Adrenal gland (tissue), 19 donors: ENCODE measurements at places on chromosomes 2 and 18. TPM values are rescaled to one million over a fixed set of nuclear protein-coding genes. Genes with fewer than 3 reads are reported as not detected.

Gene MTLN
- 60.4 TPM for total RNA-seq

Gene NTSR2
- total RNA-seq = 1.0 TPM

Gene KCNG2
- 0.34 TPM for total RNA-seq

Gene ERBB4
- total RNA-seq = 0.06 TPM

Gene CAMKMT
- total RNA-seq = 2.6 TPM

Gene IL36RN
- not detected for total RNA-seq

Gene BOLL
- total RNA-seq = not detected

Gene SPATA3
- total RNA-seq = not detected

Gene CFAP65
- 0.04 TPM for total RNA-seq

Gene FMNL2
- total RNA-seq = 51.6 TPM

Gene BUB1
- total RNA-seq = 1.5 TPM

Gene CRYBA2
- total RNA-seq = 0.39 TPM

DNA sequence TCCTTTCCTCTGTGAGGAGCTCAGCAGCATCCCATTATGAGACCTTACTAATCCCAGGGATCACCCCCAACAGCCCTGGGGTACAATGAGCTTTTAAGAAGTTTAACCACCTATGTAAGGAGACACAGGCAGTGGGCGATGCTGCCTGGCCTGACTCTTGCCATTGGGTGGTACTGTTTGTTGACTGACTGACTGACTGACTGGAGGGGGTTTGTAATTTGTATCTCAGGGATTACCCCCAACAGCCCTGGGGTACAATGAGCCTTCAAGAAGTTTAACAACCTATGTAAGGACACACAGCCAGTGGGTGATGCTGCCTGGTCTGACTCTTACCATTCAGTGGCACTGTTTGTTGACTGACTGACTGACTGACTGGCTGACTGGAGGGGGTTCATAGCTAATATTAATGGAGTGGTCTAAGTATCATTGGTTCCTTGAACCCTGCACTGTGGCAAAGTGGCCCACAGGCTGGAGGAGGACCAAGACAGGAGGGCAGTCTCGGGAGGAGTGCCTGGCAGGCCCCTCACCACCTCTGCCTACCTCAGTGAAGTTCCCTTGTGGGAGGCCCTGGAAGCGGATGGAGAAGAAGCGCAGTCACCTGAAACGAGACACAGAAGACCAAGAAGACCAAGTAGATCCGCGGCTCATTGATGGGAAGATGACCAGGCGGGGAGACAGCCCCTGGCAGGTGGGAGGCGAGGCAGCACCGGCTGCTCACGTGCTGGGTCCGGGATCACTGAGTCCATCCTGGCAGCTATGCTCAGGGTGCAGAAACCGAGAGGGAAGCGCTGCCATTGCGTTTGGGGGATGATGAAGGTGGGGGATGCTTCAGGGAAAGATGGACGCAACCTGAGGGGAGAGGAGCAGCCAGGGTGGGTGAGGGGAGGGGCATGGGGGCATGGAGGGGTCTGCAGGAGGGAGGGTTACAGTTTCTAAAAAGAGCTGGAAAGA lies 7.6 kb downstream of the PROC start:
- no peaks in the 10 kb centered on the region for H3K36me3 ChIP-seq
- H3K4me1 ChIP-seq = peaks cover 16% of the 10 kb centered on the region
- no peak overlapping the region for H3K4me3 ChIP-seq
- H3K27ac ChIP-seq = no peak overlapping the region

GRCh38 chr2:224220586-224221255 lies 181.2 kb downstream of the FAM124B start:
- no peaks in the 10 kb centered on the region for H3K4me1 ChIP-seq
- no peak for DNase-seq

DNA sequence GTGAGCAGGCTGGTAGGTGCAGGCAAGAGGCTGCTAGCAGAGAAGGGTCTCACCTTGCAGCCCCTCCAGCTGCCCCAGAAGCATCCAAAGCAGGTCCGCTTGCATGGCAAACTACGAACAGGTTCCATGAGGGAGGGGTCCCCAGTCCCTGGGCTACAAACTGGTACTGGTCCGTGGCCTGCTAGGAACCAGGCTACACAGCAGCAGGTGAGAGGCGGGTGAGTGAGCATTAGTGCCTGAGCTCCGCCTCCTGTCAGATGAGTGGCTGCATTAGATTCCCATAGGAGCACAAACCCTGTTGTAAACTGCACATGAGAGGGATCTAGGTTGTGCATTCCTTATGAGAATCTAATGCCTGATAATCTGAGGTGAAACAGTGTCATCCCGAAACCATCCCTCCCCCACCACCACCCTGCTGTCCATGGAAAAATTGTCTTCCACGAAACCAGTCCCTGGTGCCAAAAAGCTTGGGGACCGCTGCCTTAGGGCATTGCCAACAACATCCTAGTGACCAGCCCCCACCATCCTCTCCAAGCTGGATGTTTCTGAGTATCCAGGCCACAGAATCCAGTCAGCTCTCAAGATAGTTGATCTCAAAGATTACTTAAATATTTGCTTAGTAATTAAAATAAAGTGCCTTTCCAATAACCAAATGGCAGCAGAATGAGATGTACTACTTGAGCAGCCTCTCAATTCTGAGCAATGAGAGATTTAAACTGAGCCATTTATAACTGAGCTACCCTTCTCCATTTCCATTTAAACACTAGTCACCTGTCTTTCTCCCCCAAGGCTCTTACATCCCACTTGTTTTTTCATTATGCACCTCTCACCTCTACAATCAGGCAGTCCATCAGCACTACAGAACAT lies 32.4 kb downstream of the LRP2 start:
- H3K27me3 ChIP-seq = no peaks in the 10 kb centered on the region
- H3K4me3 ChIP-seq = no peak overlapping the region
- DNase-seq = no peak
- no peaks in the 10 kb centered on the region for H3K4me1 ChIP-seq
- H3K36me3 ChIP-seq = no peaks in the 10 kb centered on the region
- no peak overlapping the region for H3K27ac ChIP-seq

DNA sequence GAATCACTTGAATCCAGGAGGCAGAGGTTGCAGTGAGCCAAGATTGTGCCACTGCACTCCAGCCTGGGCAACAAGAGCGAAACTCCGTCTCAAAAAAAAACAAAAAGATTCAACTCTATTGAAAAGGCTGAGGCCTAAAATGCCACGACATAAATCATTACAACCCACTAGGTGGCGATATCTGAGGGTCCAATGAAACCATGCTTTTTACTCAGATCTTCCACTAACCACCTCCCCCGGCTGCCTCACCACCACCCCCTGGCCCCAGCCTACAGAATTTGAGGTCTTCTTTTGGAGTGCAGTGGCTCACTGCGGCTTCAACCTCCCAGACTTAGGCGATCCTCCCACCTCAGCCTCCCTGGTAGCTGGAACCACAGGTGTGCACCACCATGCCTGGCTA lies 57.5 kb downstream of the AP1S3 start:
- H3K4me3 ChIP-seq = no peak overlapping the region
- no peak for DNase-seq
- no peaks in the 10 kb centered on the region for H3K27me3 ChIP-seq
- no peaks in the 10 kb centered on the region for H3K36me3 ChIP-seq

- DNase-seq = no peak
- H3K27ac ChIP-seq = no peak overlapping the region
- H3K36me3 ChIP-seq = no peaks in the 10 kb centered on the region
- no peaks in the 10 kb centered on the region for H3K27me3 ChIP-seq
- peaks cover 10% of the 10 kb centered on the region for H3K4me1 ChIP-seq
Measured at GRCh38 chr18:9838144-9838877, 47.5 kb upstream of the TXNDC2 start.

GRCh38 chr2:226631187-226631586 lies 168.4 kb downstream of the IRS1 start:
- H3K4me3 ChIP-seq = no peak overlapping the region
- H3K4me1 ChIP-seq = peaks cover 14% of the 10 kb centered on the region
- no peaks in the 10 kb centered on the region for H3K27me3 ChIP-seq
- no peak for DNase-seq

GRCh38 chr18:59189008-59189407 lies 30.9 kb upstream of the GRP start:
- no peaks in the 10 kb centered on the region for H3K4me1 ChIP-seq
- no peak overlapping the region for H3K27ac ChIP-seq
- DNase-seq = no peak
- H3K4me3 ChIP-seq = no peak overlapping the region
- no peaks in the 10 kb centered on the region for H3K27me3 ChIP-seq

GRCh38 chr2:210112871-210113270 lies 58.3 kb downstream of the KANSL1L start:
- no peak for DNase-seq
- no peaks in the 10 kb centered on the region for H3K4me1 ChIP-seq
- H3K27me3 ChIP-seq = no peaks in the 10 kb centered on the region
- H3K27ac ChIP-seq = no peak overlapping the region

DNA sequence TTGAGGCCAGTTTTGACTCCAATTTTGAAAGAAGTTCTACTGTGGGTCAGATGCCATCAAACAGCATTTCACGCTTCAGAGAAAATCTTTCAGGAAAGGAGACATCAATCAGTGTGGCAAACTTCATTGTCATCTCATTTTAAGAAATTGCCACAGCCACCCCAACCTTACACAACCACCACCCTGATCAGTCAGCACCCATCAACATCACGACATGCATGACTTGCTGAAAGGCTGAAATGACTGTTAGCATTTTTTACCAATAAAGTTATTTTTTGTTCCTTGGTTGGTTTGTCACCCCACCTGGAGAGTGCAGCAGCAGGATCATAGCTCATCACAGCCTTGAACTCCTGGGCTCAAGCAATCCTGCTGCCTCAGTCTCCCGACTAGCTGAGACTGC lies 10.4 kb downstream of the DNAJC10 start:
- H3K27ac ChIP-seq = no peak overlapping the region
- H3K4me1 ChIP-seq = no peaks in the 10 kb centered on the region
- H3K4me3 ChIP-seq = no peak overlapping the region
- no peaks in the 10 kb centered on the region for H3K27me3 ChIP-seq

- no peaks in the 10 kb centered on the region for H3K27me3 ChIP-seq
- DNase-seq = no peak
- H3K4me1 ChIP-seq = peaks cover 10% of the 10 kb centered on the region
Measured at GRCh38 chr2:149732730-149733290, 145.2 kb upstream of the MMADHC start.

GRCh38 chr2:74587664-74588277 lies 33.3 kb downstream of the DOK1 start:
- no peaks in the 10 kb centered on the region for H3K36me3 ChIP-seq
- no peaks in the 10 kb centered on the region for H3K27me3 ChIP-seq
- H3K4me3 ChIP-seq = no peak overlapping the region

DNA sequence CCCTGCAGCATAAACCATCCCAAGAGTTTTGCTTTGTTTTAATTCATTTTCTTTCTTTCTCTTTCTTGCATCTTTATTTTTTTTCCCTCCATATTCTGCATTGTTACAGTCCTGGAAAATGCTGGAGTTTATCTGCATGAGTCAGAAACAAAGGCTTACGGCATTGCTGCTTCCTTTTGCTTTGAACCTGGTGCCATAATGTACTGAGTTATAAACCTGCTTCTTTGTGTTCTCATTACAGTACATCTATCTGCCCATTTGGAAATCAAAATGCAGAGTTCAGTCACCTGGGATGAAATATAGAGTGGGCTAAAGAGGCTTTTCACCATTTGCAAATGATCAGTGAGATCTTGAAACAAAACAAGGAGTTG lies 1009.2 kb upstream of the FANCL start:
- DNase-seq = no peak
- H3K36me3 ChIP-seq = no peaks in the 10 kb centered on the region
- H3K4me1 ChIP-seq = no peaks in the 10 kb centered on the region
- no peaks in the 10 kb centered on the region for H3K27me3 ChIP-seq
- H3K4me3 ChIP-seq = no peak overlapping the region

GRCh38 chr2:162245781-162246180 lies 2.5 kb upstream of the FAP start:
- no peak overlapping the region for H3K4me3 ChIP-seq
- H3K27me3 ChIP-seq = no peaks in the 10 kb centered on the region
- DNase-seq = no peak
- no peak overlapping the region for H3K27ac ChIP-seq

GRCh38 chr2:215320679-215321078 lies 8.8 kb downstream of the ATIC start:
- H3K36me3 ChIP-seq = no peaks in the 10 kb centered on the region
- no peak overlapping the region for H3K4me3 ChIP-seq
- no peaks in the 10 kb centered on the region for H3K4me1 ChIP-seq
- no peak overlapping the region for H3K27ac ChIP-seq

- no peak overlapping the region for H3K4me3 ChIP-seq
- H3K4me1 ChIP-seq = no peaks in the 10 kb centered on the region
- no peak overlapping the region for H3K27ac ChIP-seq
- no peaks in the 10 kb centered on the region for H3K27me3 ChIP-seq
- no peak for DNase-seq
Measured at GRCh38 chr2:1509271-1510065, 96.2 kb downstream of the TPO start.

- no peak overlapping the region for H3K4me3 ChIP-seq
- H3K27me3 ChIP-seq = no peaks in the 10 kb centered on the region
- DNase-seq = peak; percentile 55
- H3K4me1 ChIP-seq = peaks cover 15% of the 10 kb centered on the region
- H3K27ac ChIP-seq = peak overlapping the region; percentile 87
- no peaks in the 10 kb centered on the region for H3K36me3 ChIP-seq
Measured at GRCh38 chr2:85706599-85707296, 12.6 kb downstream of the GNLY start.

DNA sequence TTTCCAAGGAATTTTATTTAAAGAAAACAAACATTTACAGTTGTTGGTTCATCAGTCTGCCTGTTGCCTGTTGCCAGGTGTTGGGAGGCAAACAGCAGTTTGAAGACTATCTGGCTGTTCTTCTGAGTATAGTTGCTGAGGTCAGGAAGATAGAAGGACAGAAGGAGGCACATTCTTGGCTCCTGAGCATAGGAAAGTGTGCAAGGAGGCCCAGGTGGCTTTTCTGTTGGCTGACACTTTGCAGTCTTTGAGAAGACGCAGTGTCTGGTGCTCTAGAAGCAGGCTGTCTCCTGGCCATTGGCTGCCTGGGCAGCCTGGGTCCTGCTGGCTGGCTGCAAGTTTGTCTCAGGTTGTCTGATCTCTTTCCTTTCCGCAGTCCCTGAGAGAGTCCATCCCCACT lies 36.4 kb downstream of the TMEM17 start:
- H3K36me3 ChIP-seq = no peaks in the 10 kb centered on the region
- H3K4me1 ChIP-seq = no peaks in the 10 kb centered on the region
- no peak overlapping the region for H3K4me3 ChIP-seq
- DNase-seq = no peak
- H3K27ac ChIP-seq = no peak overlapping the region

GRCh38 chr2:129653246-129653645 lies 326.2 kb upstream of the RAB6C start:
- H3K36me3 ChIP-seq = no peaks in the 10 kb centered on the region
- DNase-seq = no peak
- H3K4me1 ChIP-seq = no peaks in the 10 kb centered on the region

GRCh38 chr2:85680707-85681371 lies 12.8 kb upstream of the SFTPB start:
- H3K4me3 ChIP-seq = no peak overlapping the region
- H3K27me3 ChIP-seq = no peaks in the 10 kb centered on the region
- no peaks in the 10 kb centered on the region for H3K4me1 ChIP-seq
- H3K27ac ChIP-seq = no peak overlapping the region
- DNase-seq = no peak

DNA sequence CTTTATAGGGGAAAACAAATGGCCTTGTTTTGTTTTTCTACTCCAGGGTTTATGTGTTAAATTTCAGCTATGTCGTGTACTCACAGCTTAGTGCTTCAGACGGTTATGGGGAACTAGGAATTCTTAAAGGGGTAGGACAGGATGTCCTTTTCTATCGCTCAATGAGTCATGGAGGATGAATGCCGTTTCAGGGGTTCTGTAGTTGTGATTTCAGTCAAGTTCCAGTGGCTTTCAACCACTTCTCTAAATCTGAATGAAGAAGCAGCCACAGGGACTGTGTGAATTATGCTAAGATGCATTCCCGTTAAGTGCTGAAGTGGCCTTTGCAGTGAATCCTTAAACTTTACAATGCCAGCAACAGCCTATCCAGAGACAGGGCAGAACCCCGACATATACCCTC lies 1231.7 kb upstream of the ZEB2 start:
- no peaks in the 10 kb centered on the region for H3K27me3 ChIP-seq
- no peak for DNase-seq
- no peak overlapping the region for H3K27ac ChIP-seq
- H3K4me3 ChIP-seq = no peak overlapping the region
- peaks cover 8% of the 10 kb centered on the region for H3K4me1 ChIP-seq
